Endothelial cell of umbilical vein (primary cell): ENCODE measurements at places on chromosomes 6 and 20. TPM values are rescaled to one million over a fixed set of nuclear protein-coding genes. Genes with fewer than 3 reads are reported as not detected.

GPSM3 gene
- total RNA-seq, result 21.6 and 22.8 TPM in 2 replicates

REM1 gene
- total RNA-seq, result not detected in 2 replicates

CST11 gene
- not detected in 2 replicates for total RNA-seq

RBM12 gene
- 98.0 and 105 TPM in 2 replicates for total RNA-seq

TRDN gene
- not detected in 2 replicates for total RNA-seq

PAX1 gene
- total RNA-seq, result not detected in 2 replicates

PHF3 gene
- total RNA-seq, result 29.6 and 29.9 TPM in 2 replicates

EYS gene
- total RNA-seq, result 0.27 and 0.81 TPM in 2 replicates

PRDM1 gene
- 2.7 and 4.8 TPM in 2 replicates for total RNA-seq

NFS1 gene
- 24.0 and 25.1 TPM in 2 replicates for total RNA-seq

TRAM2 gene
- 85.9 and 98.6 TPM in 2 replicates for total RNA-seq
